ENCODE measurements at places on chromosomes 11 and 22.

- DNase-seq, result peak; percentile 12
These were observed 33.4 kb upstream of the SORL1 start for GRCh38 chr11:121418625-121419114.

DNA sequence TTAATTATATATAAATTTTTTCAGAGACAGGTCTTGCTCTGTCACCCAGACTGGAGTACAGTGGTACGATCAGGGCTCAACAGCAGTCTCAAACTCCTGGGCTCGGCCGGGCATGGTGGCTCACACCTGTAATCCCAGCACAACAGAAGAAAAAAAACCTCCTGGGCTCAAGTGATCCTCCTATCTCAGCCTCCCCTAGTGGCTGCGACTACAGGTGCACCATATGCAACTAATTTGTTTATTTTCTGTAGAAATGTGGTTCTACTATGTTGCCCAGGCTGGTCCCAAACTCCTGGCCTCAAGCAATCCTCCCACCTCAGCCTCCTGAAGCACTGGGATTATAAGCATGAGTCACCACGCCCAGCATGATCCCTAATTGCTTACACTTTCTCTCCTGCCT lies 56.1 kb upstream of the SLC35C1 start:
- no peak for DNase-seq

DNA sequence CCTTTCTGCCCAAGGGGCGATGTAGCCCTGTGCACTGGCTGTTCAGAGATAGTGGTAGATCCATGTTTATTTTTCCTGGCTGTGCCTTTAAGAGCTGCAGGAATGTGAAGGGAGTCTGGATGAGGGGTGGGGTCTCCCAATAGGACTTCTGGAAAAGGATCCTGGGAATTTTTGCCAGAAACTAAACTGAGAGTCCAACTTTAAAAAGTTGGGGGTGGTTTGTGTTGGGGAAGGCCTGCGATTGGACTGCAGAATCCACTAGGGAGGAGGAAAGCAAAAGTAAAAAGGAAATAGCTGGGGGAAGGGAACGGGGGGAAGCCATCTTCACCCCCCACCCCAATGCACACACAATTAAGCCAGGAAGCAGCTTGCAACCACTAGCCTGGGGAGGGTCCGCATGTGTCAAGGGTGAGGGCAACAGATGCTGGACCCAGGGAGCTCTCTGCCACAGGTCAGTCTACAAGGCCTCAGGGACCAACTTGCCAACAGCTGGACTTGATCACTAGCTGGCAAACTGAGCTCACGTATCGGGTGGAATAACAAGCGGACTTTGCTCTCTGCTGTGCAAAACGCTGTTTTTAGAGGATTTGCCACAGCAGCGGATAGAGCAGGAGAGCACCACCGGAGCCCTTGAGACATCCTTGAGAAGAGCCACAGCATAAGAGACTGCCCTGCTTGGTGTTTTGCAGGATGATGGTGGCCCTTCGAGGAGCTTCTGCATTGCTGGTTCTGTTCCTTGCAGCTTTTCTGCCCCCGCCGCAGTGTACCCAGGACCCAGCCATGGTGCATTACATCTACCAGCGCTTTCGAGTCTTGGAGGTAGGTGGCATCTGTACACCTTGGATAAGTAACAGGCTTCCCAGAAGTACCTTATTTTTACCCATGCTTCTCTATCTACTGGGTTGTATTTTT lies at the start of gene OLFML1:
OLFML1 (plus strand) TSS at position 321 of the 912 bp plus-strand sequence; CDS start at position 691, 370 bp downstream.
- DNase-seq, result no peak

GRCh38 chr11:78474451-78474850 lies 56.8 kb upstream of the GAB2 start:
- no peak for DNase-seq

- DNase-seq, result no peak
These were observed 202.0 kb downstream of the PGR start for GRCh38 chr11:100927579-100927978.

DNA sequence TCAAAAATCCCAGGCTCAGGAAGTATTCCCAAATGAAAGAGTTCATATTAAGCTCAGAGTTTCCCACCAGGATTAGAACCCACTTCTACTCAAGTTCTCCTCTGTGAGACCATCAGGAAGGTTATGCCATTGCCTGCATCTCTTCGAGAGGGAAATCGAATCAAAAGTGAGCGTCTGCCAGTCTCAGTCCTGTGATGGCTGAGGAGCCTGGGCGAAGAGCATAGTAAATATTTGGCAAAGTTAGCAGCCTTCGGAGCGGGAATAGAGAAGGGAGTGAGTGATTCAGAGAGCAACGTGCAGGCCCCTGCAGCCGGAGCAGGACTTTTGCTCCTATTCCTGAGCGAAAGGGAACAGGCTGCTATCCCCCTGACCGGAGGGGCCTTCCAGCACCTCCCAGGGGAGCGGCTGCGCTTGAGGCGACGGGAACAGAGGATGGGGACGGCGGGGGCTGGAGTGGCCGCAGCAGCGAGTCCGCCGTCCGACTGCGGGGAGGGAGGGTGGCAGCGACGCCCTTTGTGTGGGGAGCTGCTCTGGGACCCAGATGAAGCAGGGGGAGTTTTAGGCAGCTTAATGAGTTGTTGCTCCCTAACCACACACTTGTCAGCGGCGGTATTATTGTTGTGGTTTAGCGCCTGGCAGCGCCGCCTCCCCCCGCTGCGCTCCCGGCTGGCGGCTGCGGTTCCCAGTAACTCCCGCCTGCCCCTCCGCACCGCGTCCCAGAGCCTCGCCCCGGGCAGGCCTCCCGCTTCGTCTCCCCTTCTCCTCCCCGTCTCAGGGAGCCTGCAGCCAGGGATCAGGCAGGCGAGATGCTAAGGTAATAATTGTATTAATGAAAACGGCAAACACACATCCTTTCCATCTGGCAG lies 21.7 kb upstream of the NRGN start:
- DNase-seq, result no peak
